ENCODE measurements at places on chromosomes 2 and 18.

GRCh38 chr2:153519257-153519875 is 40.8 kb upstream of the RPRM start:
- DNase-seq, result peak; percentile 67

GRCh38 chr18:63829886-63830285 is 54.7 kb downstream of the SERPINB7 start:
- DNase-seq, result no peak

DNA sequence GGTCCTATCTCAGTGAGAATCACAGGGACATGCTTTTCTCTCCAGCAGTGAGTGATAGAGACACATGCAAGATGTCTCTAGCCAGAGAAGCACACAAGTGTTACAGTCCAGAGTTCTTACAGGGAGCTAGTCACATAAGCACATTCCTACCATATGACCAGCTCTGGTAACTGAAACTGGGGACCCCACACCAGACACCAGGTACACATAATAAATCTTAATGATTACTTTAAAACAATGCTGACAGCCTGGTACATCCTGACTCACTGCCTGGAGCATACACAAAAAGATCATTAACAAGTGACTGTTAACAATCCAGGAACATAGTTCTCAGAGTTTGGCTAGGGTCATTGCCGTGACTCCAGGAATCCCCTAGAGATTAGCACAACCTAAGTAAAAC is 53.6 kb downstream of the GALNT1 start:
- no peak for DNase-seq

- DNase-seq, result no peak
Measured at GRCh38 chr2:38719706-38720105, 31.5 kb downstream of the SRSF7 start.

GRCh38 chr18:23171581-23172156 is 36.4 kb downstream of the CABLES1 start:
- DNase-seq, result no peak

GRCh38 chr2:120653046-120653445 is 82.6 kb upstream of the GLI2 start:
- no peak for DNase-seq

GRCh38 chr18:41647914-41648313 is 307.1 kb upstream of the PIK3C3 start:
- DNase-seq, result no peak

DNA sequence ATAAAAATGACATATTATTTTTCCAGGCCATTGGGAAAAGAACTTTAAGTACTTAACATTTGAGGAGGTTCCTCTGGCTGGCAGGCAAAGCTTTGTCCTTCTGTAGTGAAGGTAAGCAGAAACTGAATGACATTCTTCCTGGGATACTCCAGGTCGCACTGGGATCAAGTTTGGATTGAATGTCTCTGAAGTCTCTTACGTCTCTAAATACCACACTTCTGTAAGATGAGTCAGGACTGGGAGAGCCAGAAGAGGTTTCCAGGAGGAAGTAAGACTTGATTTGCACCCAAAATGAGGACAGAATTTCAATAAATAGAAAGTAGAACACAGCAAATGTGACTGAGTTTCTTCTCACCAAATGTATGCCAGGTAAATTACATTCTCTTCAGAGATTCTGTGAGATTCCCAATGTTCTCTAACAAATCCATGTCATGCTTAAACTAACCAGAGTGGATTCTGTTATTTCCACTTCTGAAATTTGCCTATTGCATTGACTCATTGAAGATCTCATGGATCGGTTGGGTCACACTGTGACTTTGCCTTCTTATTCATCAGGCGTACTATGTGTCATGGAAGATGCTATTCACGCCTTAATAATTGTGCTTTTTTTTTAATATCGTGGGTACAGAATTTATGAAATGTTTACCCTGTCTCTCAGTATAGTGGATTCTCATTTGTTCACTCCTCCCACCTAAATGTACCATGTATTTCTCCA is 25.5 kb upstream of the VIT start:
- DNase-seq, result no peak

GRCh38 chr2:5540856-5541255 is 151.3 kb upstream of the SOX11 start:
- no peak for DNase-seq

GRCh38 chr2:14420851-14421250 is 211.7 kb upstream of the LRATD1 start:
- DNase-seq, result no peak

- DNase-seq, result no peak
Measured at GRCh38 chr18:74817576-74817975, 219.9 kb downstream of the ZNF407 start.

DNA sequence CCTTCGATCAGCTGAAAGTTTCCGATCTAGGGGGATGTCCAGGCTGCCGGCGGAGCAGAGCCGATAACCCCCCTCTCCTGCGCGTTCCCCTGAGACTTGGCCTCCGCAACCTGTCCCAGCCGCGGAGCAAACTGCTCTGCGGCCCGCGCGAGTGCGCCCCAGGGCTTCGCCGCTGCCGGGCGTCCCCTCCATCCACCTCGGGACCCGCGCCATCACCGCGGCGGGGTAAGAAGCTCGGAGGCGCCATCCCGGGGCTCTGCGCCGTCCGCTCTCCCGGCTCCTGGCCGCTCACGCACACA is 990 bp upstream of the GDF7 start:
- no peak for DNase-seq

GRCh38 chr2:168528016-168528415 is 71.9 kb downstream of the CERS6 start:
- no peak for DNase-seq

GRCh38 chr2:10035053-10035422 is 8.3 kb upstream of the KLF11 start:
- DNase-seq, result no peak

GRCh38 chr18:49850636-49851035 is 37.3 kb upstream of the ACAA2 start:
- DNase-seq, result no peak

GRCh38 chr2:229174794-229175496 is 96.1 kb downstream of the PID1 start:
- DNase-seq, result no peak

DNA sequence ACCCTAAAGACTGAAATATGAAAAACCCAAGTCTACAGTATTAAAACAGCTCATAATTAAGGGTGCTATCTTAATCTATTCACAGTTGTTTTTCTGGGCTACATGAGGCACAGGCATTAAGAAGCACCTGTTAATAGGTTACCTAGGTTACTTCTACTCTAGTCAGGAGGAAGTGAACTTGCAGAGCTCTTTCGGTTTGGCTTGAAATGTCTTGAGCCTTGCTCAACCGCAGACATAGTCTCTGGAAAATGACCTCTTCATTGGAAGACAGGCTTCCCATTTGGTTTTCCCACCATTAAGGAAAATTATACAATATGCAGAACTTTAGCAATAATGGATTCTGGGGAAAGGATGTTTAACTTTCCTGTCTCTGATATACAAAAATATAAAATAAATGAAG is 142.3 kb upstream of the KCNJ3 start:
- DNase-seq, result no peak

DNA sequence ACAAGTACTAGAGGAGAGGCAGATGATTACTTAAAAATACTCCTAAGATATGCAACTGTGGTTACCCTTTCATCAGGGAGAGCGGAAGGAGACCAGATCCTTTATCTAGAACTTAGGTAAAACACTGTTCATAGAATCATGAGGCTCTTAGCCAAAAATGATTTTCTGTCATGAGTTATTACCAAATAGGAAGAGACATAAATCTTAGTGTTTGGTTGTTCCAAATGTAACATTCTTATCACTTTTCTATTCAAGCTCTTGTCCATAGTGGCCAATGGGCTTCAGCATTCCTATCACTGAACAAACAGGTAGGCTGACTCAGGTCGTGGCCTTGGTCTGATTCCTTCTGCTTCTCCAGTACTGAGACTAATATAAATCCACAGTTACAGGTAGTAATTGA is 38.5 kb downstream of the RPRD1A start:
- no peak for DNase-seq

- no peak for DNase-seq
Measured at GRCh38 chr2:206422493-206422892, 20.8 kb upstream of the ADAM23 start.

GRCh38 chr2:25590921-25591505 is 82.4 kb downstream of the DTNB start:
- no peak for DNase-seq

- DNase-seq, result no peak
Measured at GRCh38 chr2:238126775-238127164, 11.7 kb upstream of the KLHL30 start.

- DNase-seq, result no peak
Measured at GRCh38 chr2:9310377-9310776, 103.8 kb downstream of the ASAP2 start.

DNA sequence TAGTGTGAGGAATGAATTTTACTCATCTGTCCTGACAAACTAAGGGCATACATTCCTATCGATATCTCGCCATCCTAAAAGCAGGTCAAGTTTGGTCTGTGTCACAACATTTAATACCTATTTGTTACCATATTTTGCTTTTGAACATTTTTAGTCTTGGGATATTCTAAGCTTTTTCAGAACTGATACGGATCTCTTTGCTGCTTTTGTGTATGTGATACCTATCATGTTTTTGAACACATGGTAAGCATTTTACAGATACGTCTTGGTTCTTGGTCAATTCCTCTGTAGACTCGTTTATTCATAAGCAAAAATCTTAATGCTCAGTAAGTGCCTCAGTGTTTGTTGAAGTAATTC is 592 bp downstream of the ZNF397 start:
- DNase-seq, result no peak

GRCh38 chr2:46257476-46257875 is 39.7 kb upstream of the EPAS1 start:
- no peak for DNase-seq

GRCh38 chr2:195590199-195590860 is 66.7 kb upstream of the SLC39A10 start:
- no peak for DNase-seq

- DNase-seq, result no peak
Measured at GRCh38 chr18:22214731-22215528, 45.5 kb downstream of the GATA6 start.

GRCh38 chr18:55530166-55530565 is 57.8 kb downstream of the TCF4 start:
- no peak for DNase-seq

DNA sequence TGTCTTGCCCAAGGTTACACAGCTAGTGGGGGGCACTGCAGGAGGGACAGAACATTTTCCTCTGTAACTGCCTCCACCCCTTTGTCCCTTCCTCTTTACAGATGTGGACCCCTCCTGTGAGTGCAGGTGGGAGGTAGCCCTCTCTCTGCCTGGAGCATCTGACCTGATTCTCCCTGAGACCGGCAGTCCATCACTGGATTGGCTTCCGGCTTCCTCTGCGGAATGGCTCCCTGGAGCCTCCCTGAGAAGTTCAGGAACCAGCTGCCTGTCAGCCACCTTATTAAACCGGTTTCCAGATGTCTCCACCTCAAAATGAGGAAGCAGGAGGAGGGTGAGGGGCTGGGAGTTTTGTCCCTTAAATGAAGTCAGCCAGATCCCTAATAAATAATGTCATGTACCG is 67.3 kb upstream of the TNP1 start:
- no peak for DNase-seq

DNA sequence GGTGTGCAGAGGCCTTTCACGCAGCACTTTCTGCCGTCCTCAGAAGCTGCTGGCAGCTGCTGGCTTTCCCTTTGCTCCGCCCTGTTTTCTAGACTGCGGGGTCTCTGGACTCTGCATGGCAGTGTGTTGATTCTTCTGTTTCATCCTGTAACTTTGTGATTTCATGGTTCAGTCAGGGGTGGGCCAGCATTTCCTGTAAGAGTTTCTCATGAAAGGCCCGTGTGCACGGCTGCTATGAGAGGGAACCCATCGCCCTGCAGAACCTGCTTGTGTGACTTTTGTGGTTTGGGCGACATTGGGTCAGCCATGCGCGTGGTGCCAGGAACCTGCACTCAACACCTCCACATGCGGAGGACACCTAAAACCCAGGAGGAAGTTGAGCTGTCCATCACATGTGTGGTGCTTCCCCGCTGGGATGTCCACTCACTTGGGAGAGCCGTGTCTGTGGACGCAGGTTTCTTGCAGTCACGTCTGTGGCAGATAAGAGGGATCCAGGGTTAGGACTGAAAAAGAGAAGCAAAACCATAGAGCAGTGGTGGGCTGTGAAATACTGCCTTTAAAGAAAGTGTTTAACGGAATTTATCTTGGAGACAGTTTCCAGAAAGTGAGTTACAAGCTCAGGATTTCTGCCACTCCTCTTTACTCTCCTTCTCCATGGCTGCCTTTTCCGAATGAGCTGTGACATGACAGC is 167.3 kb upstream of the ALKAL2 start:
- no peak for DNase-seq

GRCh38 chr18:46034230-46034629 is 37.8 kb downstream of the PSTPIP2 start:
- no peak for DNase-seq

DNA sequence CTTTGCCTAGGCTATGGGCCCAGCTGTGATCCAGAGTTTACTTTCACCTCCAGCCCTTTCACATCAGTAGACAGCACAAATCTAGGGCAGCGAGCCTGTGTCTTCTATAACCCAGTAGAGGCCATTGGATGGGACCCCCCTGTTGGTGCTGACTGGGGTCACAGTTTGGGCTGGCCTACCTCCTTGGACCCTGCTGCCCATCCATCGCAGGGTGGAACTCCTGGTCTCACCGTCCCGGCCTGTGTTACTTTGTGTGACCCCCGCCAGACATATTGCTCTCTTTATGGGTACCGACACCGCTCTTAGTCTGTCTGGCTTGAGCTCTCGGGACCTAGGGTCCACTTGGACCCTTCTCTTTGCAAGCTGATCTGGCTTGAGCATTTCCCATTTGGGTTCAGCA is 157.4 kb downstream of the CTIF start:
- DNase-seq, result no peak

GRCh38 chr18:57982372-57983021 is 61.5 kb upstream of the NEDD4L start:
- no peak for DNase-seq

DNA sequence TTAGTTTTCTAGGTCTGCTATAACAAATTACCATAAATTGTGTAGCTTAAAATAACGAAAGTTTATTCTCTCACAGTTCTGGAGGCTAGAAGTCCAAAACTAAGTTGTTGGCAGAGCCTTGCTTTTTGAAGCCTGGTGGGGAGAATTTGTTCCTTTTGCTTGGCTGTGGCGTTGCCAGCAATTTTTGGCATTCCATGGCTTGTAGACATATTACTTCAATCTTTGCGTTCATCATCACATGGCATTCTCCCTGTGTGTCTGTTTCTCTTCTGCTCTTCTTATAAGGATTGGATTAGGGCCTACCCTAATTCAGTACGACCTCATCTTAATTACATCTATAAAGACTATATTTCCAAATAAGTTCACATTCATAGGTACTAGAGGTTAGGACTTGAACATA is 217.7 kb downstream of the MBD5 start:
- no peak for DNase-seq

GRCh38 chr2:885230-886071 is 65.2 kb upstream of the SNTG2 start:
- no peak for DNase-seq

GRCh38 chr2:150232871-150233270 is 254.6 kb downstream of the RND3 start:
- no peak for DNase-seq
